ENCODE measurements at places on chromosomes 2 and 18.

DNA sequence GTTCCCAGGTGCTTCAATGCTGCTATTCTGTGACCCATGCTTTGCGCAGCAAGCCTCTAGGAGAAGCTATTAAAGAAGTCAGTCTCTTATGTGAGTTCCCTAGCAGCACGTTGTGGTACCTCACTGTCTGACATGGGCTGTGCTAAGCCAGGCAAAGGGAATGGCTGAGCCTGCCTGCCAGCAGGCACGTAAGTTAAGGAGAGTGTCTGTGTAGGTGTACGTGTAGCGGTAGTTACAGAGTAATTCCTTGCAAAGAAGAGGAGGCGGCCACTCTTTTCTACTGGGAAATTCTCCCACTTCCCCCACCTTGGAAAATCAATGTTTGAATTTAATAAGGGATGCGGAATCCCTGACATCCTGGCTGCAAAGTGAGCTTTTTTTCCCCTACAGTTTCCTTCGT is 123.5 kb upstream of the LYPD1 start:
- DNase-seq, result no peak

DNA sequence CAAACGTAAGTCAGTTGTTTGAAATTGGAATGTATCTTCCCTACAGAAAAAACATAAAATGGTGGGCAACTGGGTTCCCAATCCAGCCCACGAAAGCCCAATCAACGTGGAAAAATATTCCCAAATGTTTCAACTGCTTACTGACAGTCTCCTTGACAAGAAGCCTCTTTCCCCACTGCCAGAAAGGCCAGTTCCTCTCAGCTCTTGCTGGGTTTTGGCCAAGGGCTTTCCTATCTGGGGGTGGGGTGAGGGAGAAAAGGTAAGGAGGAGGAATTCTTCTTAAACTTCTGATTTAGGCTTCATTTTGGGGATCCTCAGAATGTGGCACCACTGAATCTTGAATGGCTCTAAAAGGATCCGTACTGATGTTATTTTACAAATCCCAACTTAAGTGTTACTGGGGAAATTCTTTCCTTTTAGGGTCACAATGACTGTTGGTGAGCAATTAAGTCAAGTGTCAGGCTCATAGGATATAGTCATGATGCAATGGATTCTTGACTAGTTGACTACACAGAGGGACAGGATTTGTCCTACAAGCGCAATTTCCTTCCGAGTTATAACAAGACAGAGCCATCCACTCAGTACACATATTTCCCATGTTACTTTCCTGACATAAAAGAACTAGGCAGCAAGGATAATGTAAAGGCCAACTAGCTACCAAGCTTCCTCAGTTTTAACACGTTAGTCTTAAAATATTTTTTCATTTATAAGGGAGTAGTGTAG is 73.6 kb downstream of the SPRED2 start:
- DNase-seq, result no peak

GRCh38 chr2:126930970-126931590 is 32.4 kb downstream of the TEX51 start:
- DNase-seq, result no peak

DNA sequence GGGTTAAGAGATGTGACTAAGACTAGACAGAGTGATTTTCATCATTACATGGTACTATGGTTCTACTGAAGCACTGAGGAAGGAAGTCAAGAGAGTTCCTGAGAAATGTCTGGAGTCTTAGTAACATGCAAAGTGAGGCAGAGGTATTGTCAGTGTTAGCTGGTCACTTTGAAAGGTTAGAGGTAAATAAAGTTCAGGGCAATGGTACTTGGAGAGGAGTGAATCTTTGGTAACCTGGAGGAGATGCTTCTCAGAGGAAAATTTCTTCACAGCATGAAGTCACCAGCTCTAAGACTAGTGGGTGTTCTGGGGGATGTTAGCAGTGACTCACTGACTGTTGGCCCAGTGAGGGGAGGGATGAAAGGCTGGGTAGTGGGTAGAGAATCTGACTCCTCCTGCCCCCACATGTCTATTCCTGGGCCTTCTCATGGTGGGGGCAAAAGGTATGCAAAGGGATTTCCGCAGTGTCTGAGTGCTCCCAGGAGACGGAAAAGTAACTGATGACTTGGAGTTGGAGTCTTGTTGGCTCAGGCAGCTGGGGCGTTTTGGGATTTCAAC is 23.3 kb upstream of the IL1RN start:
- no peak for DNase-seq

- no peak for DNase-seq
These were observed 54.7 kb upstream of the TGFA start for GRCh38 chr2:70608373-70608772.
